NCI-H2107 (cell line): ENCODE measurements at places on chromosomes 3 and 15.

DNA sequence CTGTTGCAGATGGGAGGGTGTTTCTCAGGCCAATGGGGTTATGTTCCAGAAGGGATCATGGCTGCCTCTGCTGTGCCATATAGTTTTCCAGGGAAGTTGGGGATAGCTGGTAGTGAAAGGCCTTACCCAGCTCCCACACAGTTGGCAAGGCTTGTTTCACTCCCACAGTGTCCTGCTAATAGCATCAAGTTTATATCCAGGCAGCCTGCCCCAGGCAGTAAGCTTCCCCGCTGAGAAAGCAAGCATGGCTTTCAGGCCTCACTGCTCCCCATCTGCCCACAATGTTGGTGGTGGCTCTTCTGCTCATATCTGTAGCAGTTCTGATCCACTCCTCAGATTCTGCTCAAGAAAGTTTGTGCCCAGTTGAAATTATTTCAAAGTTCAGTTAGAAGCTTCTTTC, 50.9 kb upstream of the DCBLD2 start:
- DNase-seq: no peak

DNA sequence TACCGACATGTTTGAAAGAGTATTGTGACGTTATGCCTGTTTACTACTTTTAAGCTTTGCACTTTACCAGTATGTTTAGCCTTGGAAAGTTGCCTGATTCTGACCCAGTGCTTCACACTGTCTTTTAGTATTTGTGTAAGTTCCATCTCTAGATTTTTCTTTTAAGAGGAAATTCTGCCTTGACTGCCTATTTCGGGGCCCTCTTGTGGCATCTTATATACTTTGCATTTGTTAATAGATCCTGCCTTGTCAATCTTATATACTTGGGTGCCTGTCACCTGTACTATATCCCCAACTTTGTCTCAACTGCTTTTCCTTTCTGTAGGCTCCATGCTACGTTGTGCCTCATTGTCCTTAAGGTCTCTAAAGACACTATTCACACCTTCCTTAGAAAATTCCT, 244.6 kb downstream of the STXBP5L start:
- no peak for DNase-seq

DNA sequence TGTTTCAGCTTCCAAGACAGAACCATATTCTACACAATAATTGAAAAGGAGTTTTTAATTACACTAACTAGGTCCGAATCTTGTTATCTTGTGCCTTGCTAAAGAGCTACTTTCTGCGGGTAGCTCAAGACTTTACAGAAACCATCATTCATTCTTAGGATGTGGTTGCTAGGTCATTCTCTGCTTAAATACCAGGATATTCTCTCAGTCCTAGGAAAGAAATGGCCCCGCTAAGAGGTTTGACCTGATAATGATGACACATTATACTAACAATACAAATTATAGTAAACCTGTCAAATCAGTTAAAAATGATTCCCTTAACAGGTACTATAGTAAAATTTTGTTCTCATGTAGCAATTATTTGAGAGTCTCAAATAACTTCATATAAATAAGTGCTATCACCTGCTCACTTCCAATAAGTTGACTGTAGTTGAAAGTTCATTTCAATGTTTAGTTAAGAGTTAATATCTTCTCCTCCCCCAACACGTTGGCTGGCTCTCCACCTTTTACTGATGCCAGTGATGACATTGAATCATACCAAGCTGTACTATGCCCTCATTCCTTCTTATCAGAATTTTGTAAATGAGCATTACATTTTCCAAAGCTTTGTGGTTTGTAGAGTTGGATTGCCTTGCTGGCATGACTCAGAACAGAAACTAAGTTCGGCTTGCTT, 3.6 kb upstream of the C3orf85 start:
- DNase-seq: no peak

DNA sequence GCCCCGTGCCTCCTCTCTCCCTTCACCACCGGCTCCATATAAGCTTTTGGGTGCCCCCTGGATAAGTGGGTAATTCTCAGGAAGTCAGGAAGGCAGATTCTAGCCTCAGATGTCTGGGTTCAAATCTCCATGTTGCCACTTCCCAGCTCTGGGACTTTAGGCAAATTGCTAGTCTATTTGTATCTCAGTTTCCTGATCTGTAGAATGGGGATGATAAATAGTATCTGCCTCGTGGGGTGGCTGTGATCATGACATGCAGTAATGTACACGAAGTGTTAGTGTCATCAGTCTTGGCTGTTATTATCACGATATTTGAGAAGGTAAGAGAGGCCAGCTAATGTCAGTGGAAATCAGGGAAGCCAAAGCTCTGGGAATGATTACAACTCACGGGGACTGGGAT, 43.3 kb downstream of the MUC4 start:
- DNase-seq: no peak

- no peak for DNase-seq
Measured at GRCh38 chr3:89335693-89336092, 228.3 kb downstream of the EPHA3 start.

DNA sequence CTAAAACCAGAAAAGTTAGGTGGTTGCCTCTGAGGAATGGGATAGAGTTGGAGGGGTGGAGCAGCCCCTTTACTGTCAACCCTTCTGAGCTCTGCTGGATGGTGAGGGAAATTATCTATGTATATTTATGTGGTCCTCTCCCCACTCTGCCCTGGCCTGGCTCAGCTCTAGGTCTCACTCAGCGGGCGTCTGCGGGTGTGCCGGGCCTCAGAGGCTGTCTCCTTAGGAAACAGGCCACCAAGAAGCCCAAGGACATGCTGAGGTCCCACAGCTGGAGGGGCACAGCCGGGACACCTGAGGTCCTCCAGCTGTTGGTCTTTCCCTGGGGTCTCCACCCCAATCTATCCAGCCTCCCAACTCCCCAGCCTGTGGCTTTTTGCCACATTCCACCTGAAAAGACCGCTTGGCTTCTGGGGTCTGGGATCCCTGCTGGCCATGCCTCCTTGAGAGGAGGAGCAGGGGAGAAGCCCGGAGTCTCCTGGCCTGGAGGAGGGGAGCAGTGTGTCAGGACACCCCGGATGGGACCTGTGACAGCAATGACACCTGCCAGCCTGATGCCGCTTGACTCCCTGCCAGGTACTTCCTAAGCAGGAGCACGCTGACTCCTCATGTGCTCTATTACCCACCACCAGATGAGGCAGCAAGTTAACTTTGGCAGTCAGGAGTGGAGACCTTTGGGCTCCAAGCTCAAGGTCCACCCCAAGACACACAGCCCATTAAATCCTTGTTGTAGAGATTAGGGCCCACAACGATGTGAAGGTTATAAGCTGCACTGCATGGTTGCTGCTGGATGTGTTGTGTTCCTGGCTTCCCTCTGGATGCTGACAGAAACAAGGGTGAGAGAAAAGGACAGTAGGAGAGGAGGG, at the start of gene SLC28A1:
SLC28A1 (plus strand) TSS at position 747 of the 866 bp plus-strand sequence. CDS start 3,099 bp downstream, outside the sequence.
- DNase-seq: no peak

- DNase-seq: no peak
Measured at GRCh38 chr3:127255516-127255915, 32.3 kb downstream of the PRR20G start.

DNA sequence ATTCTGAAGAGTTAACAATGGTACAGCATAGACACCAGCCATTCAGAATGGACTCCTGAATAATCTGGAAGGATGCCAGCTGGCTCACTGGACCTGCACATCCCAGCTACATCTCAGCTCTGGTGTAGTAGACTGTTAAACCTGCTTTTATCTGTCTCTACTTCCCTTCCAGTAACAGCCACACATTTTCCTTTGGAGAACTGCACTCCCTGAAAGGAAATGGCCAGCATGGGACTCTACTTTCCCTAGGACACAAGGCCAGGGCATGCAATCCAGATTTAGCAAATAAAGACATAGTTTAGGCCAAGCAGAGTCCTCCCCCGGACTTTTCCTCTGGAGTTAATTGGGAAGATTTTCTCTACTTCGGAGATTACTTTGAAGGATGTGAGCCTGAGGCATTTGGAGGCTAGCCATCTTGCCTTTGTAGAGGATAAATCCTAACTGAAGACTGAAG, 82.7 kb upstream of the TCF12 start:
- DNase-seq: no peak
